Activated CD8-positive, alpha-beta memory T cell treated with anti-CD3 and anti-CD28 coated beads for 1 hour (primary cell): ENCODE measurements at places on chromosomes 4 and X.
A peak's percentile ranks its signal among the peaks of the same experiment; 100 is the strongest.

DNA sequence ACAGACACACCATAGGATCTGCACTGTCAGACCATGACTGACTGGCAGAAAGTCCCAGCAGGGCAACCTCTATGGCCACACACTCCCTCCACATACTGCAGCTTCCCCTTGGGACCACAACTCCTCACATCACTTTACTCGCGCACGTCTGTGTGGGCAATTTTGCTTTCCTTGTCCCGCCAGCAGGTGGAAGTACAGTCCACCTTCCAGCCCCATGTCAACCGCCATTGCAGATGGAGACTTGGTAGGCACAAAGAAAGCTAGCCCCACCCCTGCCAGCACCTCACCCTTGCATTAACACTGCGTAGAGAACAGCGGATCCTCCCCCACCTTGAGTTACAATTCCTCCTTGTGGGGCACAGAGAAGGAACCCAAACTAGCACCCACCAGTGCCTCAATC, 74.4 kb upstream of the NAP1L2 start:
- DNase-seq = no peak

- DNase-seq = no peak
These were observed 52.2 kb upstream of the ADGRG2 start for GRCh38 chrX:19174401-19175025.

DNA sequence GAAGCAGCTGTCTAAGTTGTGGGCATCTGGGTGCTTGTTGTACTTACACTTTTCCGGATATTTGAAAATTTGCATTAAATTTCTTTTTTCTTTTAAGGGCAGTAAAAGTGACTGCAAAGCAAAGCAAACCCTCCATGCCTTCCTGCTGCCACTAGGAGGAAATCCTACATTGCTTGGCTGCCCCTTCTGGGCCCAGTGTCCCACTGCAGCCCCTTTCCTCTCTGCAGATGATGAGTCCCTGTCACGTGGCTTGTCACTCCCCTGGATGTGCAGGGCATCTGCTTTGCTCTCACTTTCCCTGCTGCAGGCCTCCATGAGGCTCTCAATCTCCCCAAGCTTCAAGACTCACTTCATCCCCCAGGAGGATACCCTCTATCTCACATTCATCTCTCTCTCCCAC, 12.7 kb downstream of the TSR2 start:
- DNase-seq = no peak

DNA sequence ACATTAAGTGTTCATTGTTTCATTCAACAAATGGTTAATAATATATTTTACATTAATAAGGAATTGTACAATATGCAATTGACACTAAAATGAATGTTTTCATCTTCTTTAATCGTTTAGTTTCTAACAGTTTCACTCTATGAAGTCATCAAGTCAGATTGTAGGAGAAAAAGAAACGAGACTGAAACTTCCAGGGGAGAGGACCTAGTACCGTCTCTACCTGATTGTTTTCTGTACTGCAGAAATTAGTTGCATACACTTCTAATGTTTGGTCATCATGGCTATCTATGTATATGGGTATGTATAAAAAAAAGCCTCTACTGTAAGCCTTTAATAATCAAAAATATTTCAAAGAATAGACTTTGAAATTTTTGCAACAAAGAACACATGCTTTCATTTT, 1350.9 kb downstream of the ARAP2 start:
- DNase-seq = no peak

- no peak for DNase-seq
These were observed 409.7 kb downstream of the GLUD2 start for GRCh38 chrX:121457096-121457495.

DNA sequence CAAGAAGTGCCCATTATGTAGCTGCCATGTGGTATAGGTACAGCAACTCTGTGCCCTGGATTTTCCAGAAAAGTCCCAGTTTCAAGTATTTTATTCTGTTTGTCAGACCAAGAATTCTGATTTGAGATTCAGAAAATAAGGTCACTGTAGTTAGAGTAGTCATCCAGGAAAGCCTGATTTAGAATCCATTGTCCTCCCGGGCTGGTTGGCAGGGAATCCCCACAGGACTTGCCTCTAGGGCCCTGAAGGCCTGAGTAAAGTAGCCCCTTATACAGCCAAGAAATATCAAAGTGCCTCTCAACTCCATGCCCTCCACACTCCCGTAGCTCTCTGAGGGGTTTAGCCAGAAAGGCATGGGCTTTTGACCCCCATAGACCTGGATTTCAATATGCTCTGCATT, 36.3 kb downstream of the RTL5 start:
- no peak for DNase-seq

DNA sequence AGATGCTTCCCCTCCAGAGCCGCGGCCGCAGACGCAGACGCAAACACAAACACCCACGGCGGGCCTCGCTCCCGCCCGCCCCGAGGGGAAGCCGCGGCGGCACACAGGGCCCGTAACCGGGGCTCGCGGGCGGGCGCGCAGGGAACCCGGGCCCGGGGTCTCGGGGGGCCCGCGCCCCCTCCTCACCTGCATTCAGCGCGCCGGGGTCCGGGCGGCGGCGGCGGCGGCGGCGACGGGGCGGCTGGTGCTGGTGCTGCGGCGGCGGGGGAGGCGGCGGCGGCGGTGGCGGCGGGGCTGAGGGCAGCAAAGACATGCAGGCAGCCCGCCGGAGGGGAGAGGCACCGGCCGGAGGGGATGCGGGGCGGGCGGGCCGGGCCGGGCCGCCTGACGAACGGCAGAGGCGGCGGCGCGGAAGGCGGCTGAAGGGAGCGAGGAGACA, 255 bp upstream of the CNOT6L start:
- peak; percentile 58 for DNase-seq

DNA sequence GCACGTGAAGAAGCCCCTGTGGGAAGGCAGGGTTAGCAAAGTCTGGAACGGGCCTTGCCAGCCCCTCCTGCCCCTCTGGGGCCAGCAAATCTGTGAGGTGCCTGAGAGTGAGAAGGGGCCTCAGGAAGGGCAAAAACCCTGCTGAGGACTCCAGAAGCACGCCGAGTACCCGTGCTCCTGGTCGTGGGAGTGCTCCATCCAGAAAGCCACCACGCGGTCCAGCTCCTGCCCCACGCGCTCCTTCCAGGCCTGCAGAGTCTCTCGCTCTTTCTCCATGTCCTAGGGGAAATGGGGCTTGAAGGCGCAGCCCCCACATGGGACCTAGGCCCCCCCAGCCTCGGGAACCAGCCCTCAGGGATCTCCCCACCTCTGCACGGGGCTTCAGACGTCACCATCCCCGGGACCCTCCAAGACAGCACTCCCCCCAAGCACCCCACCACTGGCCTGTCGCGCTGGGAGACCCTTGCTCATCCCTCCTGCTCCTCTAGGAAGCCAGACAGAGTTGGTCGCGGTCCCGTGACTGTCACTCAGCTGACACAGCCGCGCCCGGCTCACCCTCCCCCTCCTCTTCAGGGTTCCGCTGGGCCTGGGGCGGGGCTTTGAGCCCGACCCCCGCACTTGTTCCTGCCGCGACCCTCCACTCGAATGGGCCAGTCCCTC, at the start of gene RENBP:
TSS of gene RENBP (minus strand) at position 504 of the 660 bp plus-strand sequence. CDS start at position 471, 33 bp downstream.
- DNase-seq = no peak

DNA sequence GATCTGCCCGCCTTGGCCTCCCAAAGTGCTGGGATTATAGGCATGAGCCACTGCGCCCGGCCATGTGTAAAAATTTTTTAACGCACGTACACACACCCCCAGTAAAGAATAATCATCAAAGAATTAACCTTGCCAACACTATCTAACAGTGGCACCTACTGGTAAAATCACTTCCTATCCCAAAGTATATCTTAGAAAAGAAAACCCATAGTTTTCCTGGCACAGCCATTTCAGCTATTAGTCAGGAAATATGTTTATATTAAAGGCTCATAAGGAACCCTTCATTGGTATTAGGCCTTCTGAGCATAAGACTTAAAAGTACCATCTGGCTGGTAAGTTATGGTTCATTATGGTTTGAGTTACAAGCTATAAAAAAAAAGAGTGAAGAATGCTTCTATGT, 14.1 kb downstream of the S100G start:
- no peak for DNase-seq

DNA sequence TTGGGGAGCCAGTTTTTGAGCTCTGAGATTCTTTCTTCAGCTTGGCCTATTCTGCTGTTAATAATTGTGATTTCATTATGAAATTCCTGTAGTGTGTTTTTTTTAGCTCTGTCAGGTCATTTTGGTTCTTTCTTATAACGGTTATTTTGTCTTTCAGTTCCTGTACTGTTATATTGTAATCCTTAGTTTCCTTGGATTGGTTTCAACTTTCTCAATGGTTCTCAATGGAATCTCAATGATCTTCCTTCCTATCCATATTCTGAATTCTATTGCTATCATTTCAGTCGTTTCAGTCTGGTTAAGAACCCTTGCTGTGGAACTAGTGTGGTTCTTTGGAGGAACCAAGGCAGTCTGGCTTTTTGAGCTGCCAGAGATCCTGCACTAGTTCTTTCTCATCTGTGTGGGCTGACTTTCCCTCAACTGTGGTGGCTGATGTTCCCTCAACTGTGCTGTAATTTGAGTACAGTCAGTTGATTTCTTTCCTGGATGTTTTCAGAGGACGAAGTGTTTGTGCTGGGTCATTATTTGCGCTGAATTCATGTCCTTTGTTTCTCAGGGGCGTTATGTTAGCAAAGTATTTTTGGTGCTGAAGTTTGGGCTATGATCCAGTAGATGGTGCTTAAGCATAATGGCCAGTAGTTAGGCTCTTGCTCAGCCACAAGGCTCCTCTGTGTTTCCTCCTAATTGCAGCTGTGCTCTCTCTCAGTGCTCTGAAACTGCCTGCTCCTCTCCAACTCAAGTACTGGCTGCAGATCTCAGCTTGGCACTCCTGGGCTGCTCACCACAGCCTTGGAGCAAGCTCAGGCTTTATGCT, 27.5 kb downstream of the ENPEP start:
- DNase-seq = no peak

GRCh38 chrX:109658391-109658790, 33.4 kb upstream of the KCNE5 start:
- no peak for DNase-seq

- no peak for DNase-seq
These were observed 17.1 kb downstream of the SMIM14 start for GRCh38 chr4:39621582-39621981.

GRCh38 chr4:4488405-4489404, 53.1 kb downstream of the STX18 start:
- DNase-seq = peak; percentile 15

- no peak for DNase-seq
These were observed 69.2 kb upstream of the PLS3 start for GRCh38 chrX:115491766-115492165.

DNA sequence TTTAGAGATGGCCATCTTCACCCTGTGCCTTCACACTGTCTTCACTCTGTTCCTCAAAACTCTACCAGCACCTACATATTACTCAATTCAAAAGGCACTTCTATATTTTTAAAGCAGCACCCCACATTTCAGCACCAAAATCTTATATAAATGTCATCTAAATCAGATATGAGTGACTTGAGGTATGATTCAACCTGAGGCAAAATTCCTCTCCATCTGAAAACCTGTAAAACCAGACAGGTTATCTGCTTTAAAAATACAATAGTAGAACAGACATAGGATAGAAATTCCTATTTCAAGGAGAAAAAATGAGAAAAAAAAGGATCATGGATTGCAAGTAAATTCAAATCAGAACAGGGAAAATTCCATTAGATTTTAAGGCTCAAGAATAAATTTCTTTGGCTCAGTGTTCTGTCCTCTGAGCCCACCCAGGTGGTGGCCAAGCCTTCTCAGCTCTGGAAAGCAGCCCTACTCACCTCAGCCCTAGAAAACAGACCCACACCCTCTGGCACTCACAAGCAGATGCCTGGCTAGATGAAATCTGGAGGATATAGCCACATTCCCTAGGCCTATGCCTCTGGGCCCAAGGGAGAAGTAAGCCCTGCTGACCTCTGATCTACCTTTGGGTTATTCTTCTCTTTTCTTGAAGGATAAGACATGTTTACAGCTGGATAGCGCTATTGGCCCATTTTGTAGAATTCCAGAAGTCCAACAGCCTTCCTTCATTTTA, 240.4 kb upstream of the ZCCHC13 start:
- DNase-seq = no peak

DNA sequence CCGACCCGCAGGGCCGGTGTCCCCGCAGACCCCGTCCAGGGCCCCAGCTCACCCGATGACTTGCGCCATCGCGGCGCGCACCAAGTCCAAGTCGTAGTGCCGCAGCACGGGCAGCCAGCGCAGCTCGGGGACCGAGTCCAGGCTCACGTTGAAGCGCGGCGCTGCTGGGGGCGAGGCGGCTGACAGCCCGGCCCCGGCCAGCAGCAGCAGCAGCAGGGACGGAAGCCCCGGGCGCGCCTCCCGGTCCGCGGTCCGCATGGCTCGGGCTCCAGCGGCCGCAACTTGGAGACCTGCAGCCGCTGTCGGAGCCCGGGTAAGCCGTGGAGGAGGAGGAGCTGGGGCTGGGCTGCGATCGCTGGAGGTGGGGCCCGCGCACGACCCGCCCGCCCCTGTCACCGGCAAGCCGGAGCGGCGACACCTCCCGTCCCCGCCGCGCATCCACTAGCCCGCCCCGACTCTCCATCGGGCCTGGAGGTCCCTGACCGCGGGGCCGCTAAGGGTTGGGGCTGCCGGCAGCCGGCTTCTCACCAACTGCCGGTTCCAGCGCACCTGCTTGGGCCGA, at the start of gene NAAA:
TSS of gene NAAA (minus strand) at position 322 of the 562 bp plus-strand sequence. CDS start at position 258, 64 bp downstream.
- DNase-seq = peak; percentile 66

DNA sequence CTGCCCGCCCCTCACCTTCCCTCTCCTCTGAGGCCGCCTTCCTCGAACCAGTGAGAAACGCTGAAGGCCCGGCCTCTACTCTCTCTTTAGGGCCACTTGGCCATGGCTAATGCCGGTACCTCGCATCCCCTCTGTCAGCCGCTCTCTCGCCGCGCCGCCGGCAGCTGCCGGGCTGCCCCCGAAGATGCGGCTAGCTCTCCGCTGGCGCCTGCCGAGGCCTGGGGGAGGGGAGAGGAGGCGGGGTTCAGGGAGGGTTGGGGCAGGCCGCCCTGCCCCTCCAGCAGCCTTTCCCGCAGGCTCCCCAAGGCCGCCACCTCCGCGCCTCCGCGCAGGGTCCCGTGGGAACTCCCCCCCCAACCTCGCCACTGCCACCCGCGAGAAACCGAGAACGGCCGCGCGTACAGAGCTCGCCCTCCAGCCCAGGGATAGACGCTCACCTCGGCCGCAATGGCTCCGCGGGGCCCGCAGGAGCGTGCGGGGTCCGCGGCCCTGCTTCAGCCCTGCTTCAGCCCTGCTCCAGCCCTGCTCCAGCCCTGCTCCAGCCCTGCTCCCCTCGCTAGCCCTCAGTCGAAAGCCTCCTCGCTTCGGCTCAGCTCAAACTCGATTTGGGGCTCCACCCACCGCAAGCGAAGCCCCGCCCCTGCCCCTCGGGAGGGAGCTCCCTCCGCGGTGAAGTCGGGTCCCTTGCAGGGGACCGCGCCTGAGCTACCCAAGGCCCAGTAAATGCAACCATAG, at the start of gene HUWE1:
TSS of gene HUWE1 (minus strand) at position 569 of the 735 bp plus-strand sequence. CDS start 32,612 bp downstream, outside the sequence.
- DNase-seq = peak; percentile 73

- DNase-seq = no peak
These were observed 46.6 kb upstream of the PGRMC2 start for GRCh38 chr4:128334256-128334655.

DNA sequence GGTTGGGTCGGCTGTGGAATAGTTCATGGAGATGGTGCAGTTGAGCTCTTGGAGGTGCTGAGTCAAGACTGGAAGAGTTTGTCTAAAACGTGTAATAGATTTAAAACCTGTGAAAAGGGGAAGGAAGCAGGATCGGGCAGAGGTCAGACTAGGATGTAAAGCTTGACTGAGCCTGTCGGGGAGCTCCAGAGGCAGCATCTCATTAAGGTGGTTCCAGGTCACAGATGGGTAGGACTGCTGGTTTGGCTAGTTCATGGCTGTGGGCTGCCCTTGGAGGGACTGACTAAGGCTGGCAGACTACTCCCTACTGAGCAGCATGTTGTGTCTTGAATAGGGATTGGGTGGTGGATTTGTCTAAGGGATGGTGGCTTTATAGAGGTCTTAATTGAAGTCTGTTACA, 28.4 kb upstream of the WDR1 start:
- DNase-seq = no peak
